ENCODE measurements at places on chromosomes 6 and 20.

- DNase-seq = no peak
These were observed 4.2 kb downstream of the FOXC1 start for GRCh38 chr6:1613688-1614447.

- DNase-seq = no peak
These were observed 31.3 kb upstream of the CHD6 start for GRCh38 chr20:41649489-41649888.

DNA sequence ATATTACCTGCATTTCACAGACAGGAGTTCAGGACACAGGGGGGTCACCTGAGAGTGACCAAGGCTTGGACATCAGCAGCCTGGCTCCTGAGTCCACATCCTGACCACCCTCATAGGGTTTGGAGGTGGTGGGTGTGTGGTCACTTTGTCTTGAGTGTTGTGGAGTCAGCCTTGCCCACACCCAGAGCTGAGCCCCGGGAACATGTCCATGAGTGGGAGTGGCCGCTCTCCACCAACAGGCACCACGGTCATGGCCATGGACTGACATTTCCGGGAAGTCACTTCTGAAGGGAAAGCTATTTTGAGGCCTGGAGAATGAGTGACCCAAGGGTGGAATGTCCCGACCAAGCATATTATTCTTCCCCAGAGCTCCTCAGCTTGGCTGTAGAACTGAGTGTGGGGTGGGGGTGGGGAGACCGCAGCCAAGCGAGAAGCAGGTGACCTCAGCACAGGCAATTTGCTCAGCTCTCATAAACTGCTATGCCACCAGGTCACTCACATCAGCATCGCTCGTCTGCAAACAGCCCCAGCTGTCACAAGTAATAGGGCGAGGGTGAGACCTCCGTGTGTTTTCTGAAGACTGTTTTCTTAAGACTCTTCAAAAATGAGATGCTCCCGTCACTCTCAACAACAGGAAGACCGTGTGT lies 348.6 kb upstream of the CDH4 start:
- no peak for DNase-seq

- DNase-seq = no peak
These were observed 5.1 kb downstream of the RRBP1 start for GRCh38 chr20:17676942-17677341.

GRCh38 chr20:59948212-59948611 lies 8.0 kb downstream of the FAM217B start:
- no peak for DNase-seq

Data from activated naive CD4-positive, alpha-beta T cell treated with anti-CD3 and anti-CD28 coated beads, Interleukin-2, amount 50 U/mL, for 16 hours (primary cell).